ENCODE measurements at places on chromosomes 11 and 22.

- DNase-seq: no peak
Observed at GRCh38 chr11:2976294-2977063, 15.7 kb downstream of the NAP1L4 start.

GRCh38 chr11:32052215-32052614 lies 38.7 kb upstream of the RCN1 start:
- DNase-seq: peak; percentile 46

GRCh38 chr11:110490886-110491285 lies 61.1 kb downstream of the FDX1 start:
- DNase-seq: no peak

DNA sequence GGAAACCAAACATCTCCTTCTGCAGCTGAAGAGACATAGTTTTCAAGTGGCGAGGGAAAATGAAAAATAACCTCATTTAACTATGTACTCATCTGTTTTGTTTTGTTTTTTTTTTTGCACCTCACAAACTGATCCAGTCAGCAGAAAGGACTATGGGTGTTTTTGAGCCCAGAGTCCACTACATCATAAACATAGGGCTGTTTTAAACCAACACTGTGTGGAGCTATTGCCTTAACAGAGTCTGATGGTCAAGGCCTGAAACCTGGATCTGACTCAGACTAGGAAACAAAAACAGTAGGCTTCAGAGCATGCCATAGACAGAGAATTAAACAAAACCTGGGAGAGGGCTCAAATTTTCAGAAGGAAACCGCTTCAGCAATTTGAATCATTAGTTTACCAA lies 99.3 kb upstream of the FSHB start:
- no peak for DNase-seq

DNA sequence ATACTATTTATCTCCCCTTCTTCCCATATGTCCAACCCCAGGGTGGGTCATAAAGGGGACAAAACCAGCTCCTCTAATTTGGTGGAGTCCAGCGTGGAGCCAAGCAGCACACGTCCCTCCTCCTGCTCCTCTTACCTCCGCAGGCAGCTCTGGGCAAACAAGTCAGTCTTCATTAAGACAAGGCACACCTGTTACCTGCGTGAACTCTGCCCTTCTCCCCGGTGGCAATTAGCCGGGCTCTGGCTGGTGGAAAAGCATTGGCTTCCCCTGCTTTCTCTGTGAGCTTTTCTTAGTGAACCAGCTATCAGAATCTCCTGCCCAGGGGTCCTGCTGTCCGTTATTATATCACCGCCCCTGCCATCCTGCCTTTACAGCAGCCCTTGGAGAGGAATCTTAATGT lies 418.7 kb upstream of the CADM1 start:
- DNase-seq: no peak

DNA sequence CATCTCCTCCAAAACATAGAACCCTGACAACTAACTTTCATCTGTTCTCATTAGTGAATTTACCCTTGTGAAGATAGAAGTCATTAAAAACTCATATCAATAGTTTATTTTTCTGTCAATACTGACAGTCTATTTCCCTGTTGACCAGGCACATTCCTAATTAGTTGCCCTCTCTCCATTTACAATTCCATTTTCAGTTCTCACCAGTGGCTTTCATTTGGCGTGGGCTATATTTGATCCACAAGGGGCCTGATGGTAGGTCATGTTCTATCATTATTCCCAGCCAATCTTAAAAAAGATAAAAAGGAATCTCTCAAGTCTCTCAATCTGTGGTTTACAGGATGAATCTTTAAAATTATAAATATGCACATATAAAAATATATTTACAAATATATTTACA lies 3.9 kb upstream of the AKIP1 start:
- no peak for DNase-seq

- DNase-seq: no peak
Observed at GRCh38 chr11:10385696-10386095, 69.4 kb upstream of the AMPD3 start.

GRCh38 chr11:8092587-8093424 lies 11.8 kb downstream of the TUB start:
- peak; percentile 84 for DNase-seq

DNA sequence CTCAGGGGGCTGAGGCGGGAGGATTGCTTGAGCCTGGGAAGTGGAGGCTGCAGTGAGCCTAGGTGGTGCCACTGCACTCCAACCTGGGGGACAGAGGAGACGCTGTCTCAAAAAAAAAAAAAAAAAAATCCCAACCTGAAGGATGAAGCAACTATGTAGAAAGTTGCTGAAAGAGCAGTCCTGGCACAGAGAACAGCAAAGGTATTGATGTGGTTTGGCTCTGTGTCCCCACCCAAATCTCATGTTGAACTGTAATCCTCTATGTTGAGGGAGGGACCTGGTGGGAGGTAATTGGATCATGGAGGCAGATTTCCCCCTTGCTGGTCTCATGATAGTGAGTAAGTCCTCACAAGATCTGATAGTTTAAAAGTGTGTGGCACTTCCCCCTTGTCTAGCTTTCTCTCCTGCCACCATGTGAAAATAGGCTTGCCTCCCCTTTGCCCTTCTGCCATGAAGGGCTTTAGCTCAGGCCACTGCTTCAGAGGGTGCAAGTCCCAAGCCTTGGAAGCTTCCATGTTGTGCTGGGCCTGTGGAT lies 10.7 kb upstream of the SERPING1 start:
- DNase-seq: no peak

- DNase-seq: no peak
Observed at GRCh38 chr22:17120711-17121232, 388 bp downstream of the TMEM121B start.

GRCh38 chr11:29447821-29448220 lies 569.0 kb downstream of the KCNA4 start:
- DNase-seq: no peak

DNA sequence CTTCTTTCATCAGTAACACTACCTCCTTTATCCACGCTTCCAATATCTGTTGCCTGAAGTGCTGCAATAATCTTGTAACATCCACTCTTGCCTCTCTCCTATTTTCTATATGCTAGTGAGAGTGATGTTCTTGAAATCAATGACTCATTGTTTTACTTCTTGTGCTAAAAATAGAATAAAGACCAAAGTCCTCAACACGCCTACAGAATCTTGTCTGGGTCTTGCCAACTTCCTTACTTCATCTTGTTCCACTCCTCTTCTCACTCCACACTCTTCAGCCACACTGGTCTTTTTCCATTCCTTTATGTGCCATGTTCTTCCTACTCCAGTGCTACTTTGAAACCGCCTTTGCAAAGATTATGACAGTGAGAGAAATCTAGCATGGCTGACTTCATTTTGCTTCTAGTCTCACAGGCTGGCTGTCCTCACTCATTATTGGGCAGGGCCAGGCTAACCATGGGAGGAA lies 136.4 kb downstream of the CCDC81 start:
- peak; percentile 41 for DNase-seq

GRCh38 chr11:61174273-61174672 lies 13.0 kb upstream of the VPS37C start:
- no peak for DNase-seq

DNA sequence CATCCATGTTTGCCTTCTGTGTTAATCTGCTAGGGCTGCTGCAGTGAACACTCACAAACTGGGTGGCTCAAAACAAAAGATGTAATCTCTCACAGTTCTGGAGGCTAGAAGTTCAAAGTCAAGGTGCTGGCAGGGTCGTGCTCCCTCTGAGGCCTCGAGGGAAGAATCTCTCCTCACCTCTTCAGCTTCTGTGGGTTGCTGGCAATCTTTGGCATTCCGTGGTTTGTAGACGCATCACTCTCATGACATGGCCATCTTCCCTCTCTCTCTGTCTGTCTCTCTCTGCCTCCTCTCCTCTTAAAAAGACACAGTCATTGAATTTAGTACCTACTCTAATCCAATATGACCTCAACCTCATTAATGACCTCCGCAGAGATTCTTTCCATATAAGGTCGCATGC lies 78.8 kb downstream of the TSPAN18 start:
- no peak for DNase-seq

- no peak for DNase-seq
Observed at GRCh38 chr11:19539861-19540260, 172.8 kb upstream of the NAV2 start.

DNA sequence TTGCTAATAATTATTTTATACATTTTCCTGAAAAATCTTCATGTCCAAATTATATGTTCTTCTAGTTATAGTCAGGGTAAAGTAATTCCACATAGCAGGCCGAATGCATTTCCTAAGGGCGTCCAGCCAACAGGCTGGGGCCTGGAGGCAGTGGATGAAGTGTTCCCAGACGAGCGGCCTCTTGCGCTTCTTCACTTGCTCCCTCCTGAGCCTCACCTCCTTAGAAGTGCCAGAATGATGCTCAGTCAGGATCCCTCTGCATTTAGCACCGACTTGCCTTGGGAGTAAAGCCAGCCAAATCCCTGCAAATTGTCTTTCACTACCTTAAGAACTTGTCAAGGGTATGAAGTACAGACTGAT lies 1.5 kb downstream of the OLFML1 start:
- DNase-seq: no peak

DNA sequence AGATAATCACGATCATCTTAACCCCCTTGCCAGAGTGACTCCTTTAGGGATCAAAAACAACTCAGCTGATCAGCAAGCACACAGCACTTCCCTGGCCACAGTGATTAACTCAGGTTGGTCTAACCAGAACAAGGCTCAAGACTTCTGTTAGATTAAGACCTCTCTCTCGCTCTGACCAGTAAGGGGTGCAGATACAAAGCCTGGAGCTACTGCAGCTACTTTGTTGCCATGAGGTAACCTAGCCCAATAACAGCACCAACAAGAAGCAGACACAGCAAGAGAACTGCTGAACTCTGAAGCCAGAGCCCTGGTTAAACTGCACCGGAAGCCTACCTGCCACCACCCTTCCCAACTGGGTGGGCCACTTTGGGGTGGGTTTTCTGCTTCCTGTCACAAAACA lies 42.0 kb downstream of the LINC01488 start:
- DNase-seq: no peak

GRCh38 chr11:30171661-30172060 lies 59.2 kb upstream of the FSHB start:
- no peak for DNase-seq

DNA sequence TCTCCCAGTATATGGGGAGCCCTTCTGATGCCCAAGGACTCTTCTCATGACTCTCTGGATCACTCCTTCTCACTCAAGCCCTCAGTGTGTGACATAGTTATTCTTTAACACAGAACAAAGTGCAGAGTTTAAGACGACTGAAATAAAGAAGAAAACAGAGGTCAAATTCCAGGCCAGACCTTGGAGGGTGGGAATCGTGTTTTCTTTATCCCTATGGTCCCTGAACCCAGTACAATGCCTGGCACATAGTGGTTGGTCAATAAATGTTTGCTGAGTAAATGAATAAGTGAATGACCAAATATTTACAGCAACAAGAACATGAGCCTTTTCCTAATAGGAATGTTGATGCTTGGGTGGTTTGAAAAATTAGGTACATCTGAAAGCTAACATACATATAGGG lies 28.8 kb downstream of the VSTM5 start:
- DNase-seq: no peak

DNA sequence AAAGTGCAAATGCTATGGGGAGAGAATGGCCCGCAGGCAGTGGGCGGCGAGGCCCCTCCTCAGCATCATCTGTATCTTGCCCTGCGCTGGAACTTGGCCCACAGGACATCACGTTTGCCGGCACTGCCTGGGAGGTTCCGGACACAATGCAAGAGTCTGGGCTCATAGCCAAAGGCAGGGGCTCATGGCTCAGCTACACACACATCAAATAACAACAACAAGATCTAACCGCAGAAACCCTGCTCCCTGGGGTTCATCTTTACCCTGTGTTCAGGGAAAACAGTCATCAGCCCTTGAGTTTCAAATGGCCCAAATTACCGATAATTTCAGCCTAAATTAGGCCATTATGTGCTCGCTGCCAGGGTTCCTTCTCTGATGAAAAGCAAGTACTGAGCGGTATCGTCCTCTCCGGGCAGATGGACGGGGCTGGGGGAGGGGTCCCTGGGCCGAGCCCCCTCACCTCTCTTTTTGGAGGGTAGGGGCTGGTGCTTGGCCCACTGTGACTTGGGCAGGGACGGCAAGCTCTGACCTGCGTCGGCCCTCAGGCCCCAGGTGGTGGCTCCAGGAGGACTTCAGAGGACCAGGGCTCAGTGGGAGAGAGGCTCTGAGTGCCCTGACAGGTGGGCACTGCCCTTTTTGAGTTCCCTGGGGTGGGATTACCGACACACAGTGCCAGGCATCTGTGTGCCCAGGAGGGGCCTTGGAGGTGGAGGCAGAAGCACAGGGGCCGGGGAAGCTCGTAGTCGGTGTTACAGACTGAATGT lies 25.0 kb upstream of the GAL start:
- no peak for DNase-seq

DNA sequence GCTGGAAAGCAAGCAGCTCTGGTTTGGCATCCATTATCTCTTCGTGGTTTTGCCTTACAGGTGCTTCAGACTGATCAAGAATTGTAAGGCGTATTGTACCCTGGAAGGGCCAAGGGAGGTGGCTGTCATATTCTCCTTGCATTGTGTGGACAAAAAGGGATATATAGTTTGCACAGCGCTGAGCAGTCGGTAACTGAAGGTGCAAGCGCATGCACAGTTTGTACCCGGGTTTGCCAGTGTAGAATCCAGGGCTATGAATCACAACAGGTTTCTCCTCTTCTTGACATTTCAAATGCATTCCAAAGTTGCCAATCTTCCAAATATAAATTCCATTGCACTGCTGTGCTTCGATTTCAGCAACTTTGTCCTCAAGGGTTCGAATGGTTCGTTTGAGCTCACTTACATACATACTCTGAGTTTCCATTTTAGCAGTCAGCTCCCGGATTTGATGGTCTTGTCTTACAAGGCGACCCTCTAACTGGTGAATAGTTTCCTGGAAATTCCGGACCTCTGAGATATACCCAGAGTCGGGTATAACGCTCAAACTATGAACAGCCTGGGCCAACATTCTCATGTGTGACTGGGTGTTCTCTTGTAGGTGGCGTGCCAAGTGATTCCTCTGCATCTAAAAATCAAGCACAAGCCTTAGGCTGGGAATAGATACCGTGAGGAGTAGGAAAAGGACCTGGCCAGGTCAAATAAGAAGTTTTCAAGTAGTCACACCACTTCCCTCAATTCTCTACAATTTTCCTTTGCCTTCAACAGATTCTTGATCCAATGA lies 19.9 kb downstream of the TRAF6 start:
- DNase-seq: no peak

GRCh38 chr22:42642806-42643633 lies 2.6 kb upstream of the ATP5MGL start:
- no peak for DNase-seq

GRCh38 chr11:45208135-45208534 lies 61.7 kb downstream of the PRDM11 start:
- no peak for DNase-seq

- peak; percentile 21 for DNase-seq
Observed at GRCh38 chr11:129815596-129816461, at the start of gene TMEM45B. TMEM45B (plus strand) TSS chr11:129815848; CDS start chr11:129852483, 36,635 bp downstream.

DNA sequence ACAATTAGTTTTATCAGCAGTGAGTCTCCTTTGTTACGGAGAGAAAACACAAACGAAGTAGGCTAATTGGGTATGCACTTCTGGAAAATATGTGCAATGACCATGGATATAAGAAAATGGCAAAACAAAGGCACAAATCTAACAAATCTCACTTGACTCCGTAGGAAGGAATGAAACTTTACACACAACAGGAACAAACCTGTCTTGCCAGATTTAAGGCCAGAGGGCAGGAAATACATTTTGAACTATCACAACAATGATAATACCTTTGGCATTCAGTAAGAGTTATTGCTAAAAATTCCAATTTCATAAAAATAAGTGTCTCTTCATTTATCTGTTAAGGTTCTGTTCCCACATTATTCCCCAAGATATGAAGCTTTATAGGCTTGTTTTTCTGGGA lies 36.6 kb downstream of the SLC25A17 start:
- no peak for DNase-seq

- DNase-seq: no peak
Observed at GRCh38 chr11:119875841-119876600, 147.0 kb upstream of the NECTIN1 start.

Measured in GM13976 (cell line).